ENCODE measurements at places on chromosomes 2 and 18.

DNA sequence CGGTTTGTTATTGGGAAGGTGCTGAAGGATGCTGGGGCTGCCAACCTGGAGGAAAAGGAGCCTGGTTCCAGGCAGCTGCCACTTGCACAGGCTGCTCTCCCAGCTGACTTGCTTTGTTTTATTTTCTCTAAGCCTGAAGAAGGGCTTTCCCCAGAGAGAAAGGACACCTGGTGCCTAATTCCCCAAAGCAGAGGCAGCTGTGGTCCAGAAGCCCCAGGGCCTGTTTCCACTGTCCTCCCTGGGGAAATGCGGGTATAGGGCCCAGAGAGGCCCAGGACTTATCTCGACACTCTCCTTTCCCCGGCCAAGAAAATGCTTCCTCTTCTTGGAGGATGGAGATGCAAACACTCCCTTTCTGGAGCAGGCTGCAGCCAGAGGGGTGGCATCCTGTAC, 30.1 kb downstream of the INO80C start:
- DNase-seq = no peak
- no peaks in the 10 kb centered on the region for H3K27me3 ChIP-seq
- peaks cover 27% of the 10 kb centered on the region for H3K36me3 ChIP-seq
- H3K4me1 ChIP-seq = no peaks in the 10 kb centered on the region
- no peak overlapping the region for H3K4me3 ChIP-seq

GRCh38 chr2:232653441-232653840, 20.0 kb downstream of the EFHD1 start:
- H3K36me3 ChIP-seq = no peaks in the 10 kb centered on the region
- no peak overlapping the region for H3K27ac ChIP-seq
- H3K4me3 ChIP-seq = no peak overlapping the region
- no peaks in the 10 kb centered on the region for H3K4me1 ChIP-seq
- H3K27me3 ChIP-seq = no peaks in the 10 kb centered on the region

- no peak for DNase-seq
- H3K4me1 ChIP-seq = no peaks in the 10 kb centered on the region
- H3K4me3 ChIP-seq = no peak overlapping the region
- no peaks in the 10 kb centered on the region for H3K27me3 ChIP-seq
- H3K27ac ChIP-seq = no peak overlapping the region
These were observed 283.5 kb downstream of the MYCN start for GRCh38 chr2:16223841-16224177.

DNA sequence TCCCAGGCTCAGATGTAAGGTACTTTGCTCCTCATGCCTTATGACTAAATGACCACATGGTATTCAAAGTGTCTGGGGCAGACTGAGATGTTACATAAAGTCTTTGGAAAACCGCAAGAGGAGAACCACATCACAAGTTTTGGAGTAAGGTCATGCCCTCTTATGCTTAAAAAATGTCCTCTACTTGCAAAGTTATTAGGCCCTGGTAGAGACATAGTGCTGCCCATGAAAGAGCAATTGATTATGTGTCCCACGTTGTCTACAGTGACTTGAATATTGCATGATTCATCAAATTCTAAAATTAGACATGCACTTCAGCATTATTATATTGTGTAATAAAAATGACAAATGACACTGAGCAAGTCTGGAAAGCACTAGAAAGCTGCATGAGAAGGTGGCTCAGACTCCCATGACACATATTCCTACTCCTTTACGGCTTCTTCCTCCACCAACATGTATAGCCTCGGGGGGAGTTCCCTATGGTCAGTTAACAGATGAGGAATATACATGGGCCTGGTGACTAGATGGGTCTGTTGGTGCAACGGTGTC, 602.6 kb upstream of the VRK2 start:
- H3K4me3 ChIP-seq = no peak overlapping the region
- H3K27ac ChIP-seq = no peak overlapping the region
- H3K36me3 ChIP-seq = peaks cover 3% of the 10 kb centered on the region
- no peak for DNase-seq

GRCh38 chr2:10806543-10806942, 6.0 kb downstream of the PDIA6 start:
- no peak for DNase-seq
- no peak overlapping the region for H3K27ac ChIP-seq
- H3K4me3 ChIP-seq = no peak overlapping the region
- H3K27me3 ChIP-seq = no peaks in the 10 kb centered on the region
- peaks cover 51% of the 10 kb centered on the region for H3K4me1 ChIP-seq

All from naive thymus-derived CD8-positive, alpha-beta T cell (primary cell).